ENCODE measurements at places on chromosomes 3 and 15.
A peak's percentile ranks its signal among the peaks of the same experiment; 100 is the strongest.

- no peak for DNase-seq
Measured at GRCh38 chr3:45953536-45953935, 10.3 kb downstream of the CXCR6 start.

DNA sequence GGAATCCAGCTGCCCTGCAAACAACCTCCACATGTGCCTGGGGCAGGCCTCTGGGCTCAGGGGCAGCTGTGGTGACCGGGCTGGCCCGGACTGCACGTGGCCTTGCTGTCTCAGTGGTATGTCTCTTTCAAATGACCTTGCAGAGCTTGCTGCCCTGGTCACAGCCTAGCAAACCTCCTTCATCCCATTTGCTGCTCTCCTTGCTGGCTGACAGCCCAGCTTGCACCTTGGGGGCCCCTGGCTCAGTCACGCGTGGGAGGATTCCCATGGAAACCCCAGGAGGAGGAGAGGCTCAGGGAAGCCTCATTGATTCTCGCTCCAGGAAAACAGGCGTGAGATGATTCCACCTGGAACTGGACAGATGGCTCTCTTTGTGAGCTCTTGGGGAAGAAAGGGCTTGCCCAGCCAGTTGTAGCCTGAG, 5.6 kb downstream of the SPSB4 start:
- DNase-seq: no peak

GRCh38 chr3:128433837-128434165, 32.9 kb downstream of the DNAJB8 start:
- no peak for DNase-seq

DNA sequence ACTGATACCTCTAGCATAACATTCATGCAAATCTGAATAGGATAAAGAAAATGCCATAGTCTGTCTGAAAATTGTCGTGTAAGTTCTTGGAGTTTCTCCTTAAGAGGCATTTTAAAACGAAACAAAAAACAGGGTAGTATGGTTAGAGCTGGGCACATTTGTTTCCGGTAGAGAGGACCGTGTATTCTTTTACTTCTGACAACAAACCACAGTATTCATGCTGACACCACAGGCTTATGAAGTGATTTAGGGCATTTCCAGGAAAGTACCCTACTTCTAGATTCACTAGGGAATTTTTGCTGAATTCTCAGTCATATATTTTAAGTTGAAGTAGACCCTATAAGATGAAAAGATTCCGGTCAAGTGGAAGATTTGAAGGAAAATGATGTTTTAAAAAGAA, 541.3 kb downstream of the UNC13C start:
- DNase-seq: no peak

DNA sequence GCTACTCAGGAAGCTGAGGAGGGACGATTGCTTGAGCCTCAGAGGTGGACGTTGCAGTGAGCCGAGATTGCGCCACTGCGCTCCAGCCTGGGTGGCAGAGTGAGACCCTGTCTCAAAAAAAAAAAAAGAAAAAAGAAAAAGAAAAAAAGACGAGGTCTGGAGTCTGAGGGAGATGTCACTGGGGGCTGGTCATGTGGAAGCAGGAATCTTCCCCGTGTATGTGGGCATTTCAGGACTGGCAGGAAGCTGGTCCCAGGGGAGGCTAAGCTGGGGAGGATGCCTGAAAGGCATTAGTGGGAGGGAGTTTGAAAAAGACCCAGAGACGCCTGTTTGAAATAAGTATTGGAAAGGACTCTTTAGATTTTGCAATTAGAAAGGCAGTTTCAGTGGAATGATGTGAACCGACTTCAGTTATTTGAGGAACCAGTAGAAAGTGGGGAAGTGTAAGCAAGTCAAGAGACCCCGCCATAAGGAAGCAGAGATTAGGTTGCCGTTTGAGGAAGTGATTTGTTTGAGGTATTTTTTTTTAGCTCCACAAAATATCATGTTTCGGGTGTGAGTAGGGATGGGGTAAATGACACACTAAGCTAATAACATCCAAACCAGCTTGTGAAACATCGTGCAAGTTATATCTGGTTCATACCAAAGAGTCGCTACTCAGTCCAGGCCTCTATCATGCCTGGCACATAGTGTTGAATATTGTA, 55.5 kb downstream of the ST6GAL1 start:
- DNase-seq: no peak

DNA sequence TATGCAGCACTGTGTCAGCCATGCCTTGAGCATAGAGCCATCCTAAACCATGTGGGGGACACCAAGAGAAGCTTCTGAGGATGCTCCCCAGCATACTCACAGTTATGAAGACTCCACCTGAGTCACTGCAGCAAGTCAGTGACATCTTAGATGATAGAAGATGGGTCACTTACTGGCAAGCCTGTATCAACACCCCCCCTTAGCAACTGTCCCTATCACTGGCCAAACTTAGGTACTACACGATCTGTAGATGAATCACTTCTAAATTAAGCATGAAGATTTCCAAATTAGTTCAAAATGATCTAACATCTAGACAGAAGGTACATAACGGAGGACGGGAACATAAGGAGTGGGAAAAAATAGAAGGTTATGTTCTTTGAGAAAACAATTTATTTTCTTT, 13.2 kb upstream of the LMCD1 start:
- no peak for DNase-seq

- DNase-seq: no peak
Measured at GRCh38 chr15:78003539-78004008, 73.9 kb downstream of the TBC1D2B start.

DNA sequence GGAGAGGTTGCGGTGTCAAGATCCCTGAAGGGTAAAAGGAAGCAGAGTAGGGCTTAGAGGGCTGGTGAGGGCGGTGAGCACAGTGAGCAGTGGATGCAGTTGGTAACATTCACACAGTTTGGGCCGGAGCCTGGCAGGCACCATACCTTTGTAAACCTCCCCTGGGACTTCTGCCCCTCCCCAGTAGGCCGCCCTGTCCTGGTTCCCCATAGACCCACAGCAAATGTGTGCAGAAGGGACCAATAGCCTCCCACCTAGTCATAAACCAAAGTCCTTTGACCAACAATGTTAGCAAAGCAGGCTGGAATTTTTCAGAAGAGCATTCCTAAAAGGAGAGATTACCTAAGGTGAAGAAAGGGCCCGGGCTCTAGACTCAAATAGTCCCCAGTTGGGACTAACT, 1.7 kb upstream of the PHGR1 start:
- DNase-seq: no peak

GRCh38 chr3:49025005-49025792, 3.3 kb downstream of the NDUFAF3 start:
- DNase-seq: no peak

DNA sequence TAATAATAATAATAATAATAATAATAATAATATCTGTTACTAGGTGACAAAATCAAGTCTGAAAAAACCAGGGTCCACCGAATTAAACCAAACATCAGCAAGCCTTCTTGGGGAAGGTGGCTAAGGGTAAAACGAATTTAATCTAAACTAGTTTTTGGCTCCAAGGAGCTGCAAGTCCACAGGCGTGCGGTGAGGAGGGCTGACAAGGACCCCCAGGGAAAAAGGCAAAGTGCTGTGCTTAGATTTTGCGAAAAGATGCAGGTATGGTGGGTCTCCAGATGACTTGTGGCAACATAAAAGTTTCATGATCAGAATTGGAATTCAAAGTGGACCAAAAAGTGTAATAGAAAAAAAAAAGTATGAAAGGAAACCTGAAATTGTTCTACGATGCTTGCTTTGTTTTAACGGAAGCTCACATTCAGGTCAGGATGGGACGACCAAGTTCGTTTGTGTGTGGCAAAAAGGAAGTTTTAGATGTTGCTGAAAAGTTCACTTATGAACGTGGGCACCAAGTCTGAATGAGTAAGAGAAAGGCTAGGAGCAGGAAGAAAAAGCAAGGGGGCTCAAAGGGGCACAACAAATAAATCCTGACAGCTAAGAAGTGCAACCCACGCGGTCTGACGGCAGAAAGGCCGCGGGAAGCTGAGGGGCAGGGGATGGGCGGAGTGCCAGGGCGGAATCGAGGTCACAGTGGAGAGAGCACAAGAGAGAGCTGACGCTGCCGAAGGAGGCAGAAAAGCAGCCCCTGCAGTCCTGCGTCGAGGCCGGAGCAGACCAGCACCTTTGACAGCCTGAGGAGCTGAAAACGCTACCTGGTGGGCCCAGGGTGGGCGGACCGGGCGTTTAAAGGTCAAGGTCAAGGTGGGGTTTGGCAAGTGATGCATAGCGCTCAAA, 1.1 kb downstream of the WDR82 start:
- DNase-seq: peak; percentile 69

GRCh38 chr3:44989636-44990373, 13.8 kb downstream of the EXOSC7 start:
- DNase-seq: no peak

GRCh38 chr15:100686021-100686724, 83.8 kb downstream of the ASB7 start:
- no peak for DNase-seq

DNA sequence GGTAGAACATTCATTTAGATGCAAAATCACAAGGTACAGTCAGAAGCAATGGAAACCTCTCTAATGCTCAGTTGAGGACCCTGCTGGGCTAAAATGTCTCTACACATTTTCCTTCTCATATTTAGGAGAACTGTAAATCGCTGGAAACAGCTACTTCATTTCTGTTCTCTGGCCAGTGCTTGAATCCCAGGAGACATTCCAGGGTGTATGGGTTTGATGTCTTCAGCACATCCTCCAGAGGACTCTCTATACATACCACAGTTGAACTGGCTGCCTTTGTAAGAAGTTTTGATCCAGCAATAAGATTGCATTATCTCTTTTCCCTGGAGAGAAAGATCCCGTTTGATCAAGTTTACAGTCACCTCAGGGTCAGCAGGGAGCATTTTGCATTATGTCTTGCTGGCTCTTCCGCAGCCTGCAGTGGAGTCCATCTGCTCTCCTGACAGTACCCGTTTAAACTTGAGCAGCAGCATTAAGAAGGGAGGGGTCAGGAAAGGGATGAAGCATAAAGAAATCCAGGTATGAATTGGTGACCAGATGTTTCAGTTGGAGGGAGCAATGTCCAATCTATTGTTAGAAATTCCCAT, 676.0 kb downstream of the EPHA3 start:
- no peak for DNase-seq

DNA sequence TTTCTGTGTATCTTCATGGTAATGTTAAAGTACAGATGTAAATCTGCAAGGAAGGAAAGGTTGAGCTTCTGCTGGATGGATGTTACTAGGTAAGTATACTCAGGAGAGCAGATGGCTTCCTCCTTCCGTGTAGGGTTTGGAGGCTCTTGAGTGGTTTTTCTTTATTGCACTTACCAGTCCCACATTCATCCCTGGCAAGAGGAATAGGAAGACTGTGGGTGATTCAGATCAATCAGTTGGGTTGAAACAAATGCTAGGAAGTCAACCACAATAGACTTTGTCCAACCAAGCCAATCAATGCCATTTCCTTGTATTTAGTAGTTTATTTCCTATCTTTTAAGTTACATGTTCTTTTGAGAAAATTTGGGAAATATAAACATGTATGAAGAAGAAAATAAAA, 26.6 kb downstream of the MYZAP start:
- no peak for DNase-seq

DNA sequence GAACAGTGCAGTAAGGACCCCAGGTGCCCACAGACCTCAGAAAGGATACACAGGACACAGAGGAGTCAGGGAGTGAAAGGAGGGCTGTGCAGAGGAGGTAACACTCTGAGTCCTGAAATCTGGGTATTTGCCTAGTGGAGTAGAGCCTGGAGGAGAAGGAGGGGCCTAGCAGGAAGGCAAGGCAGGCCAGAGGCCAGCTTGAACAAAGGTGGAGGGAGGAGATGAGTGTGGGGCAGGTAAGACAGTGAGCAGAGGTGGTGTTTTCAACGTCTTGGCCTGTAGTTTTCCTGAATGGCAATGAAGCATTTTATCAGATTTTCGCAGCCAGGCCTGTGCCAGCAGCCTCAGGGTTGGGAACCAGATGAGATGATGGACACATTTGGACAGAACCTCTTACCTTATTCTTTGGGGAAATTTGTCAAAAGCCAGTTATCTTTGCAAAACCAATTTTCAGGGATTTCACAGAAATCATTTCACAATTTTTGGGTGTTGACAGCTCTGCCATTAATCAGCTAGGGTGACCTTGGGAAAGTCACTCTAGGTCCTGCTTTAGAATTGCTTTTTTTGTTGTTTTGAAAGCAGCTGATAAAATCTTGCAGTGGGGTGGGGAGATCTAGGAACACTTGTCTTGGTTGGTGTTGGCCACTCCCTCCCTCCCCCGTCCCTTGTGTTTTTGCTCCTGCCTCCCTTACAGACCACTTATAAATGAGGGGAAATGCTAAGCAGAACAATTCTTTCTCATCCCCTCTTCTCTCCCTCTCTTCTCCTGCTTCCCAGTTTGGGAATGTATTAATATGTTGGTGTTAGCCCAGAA, 38.4 kb downstream of the SPSB4 start:
- no peak for DNase-seq

GRCh38 chr15:31291048-31291578, 35.5 kb upstream of the KLF13 start:
- DNase-seq: no peak

DNA sequence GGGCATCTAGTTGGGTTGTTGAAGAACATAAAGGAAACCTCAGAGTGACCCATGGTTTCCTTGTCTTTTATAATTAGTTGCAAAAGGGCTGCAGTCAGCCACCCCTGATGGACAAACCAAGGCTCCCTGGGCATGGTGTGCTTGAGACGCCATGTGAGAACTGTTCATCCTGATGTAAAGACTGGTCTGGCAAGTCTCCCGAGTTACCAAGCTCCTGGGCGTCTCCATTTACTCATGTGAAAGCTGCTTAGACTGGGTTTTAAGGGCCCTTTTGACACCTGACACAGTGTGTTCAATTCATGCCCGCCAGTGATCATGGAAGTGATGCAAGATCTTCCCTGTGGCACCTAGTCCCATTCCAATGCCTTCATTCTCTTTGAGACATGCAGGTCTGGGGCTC, 49.4 kb downstream of the GRK7 start:
- no peak for DNase-seq

DNA sequence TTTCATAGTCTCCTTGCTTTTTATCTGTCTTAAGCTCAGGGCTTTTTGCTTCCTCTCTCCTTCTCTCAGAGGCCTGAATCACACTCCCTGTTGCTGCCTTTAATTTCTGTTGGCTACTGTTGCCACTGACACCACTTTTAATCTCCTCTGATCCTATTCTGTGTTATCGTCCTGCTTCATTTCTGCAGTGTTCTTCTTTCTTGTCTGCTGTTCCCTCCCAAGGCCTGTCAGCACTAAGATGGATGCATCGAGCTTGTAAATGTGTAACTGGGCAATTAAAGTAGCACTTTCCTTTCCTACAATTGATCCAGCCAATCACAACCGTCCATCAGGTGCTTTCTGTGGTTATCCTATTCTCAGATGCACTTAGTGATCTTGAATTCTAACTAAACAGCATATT, 71.3 kb upstream of the VEPH1 start:
- no peak for DNase-seq

- DNase-seq: no peak
Measured at GRCh38 chr3:4748127-4748526, 231.1 kb upstream of the BHLHE40 start.

DNA sequence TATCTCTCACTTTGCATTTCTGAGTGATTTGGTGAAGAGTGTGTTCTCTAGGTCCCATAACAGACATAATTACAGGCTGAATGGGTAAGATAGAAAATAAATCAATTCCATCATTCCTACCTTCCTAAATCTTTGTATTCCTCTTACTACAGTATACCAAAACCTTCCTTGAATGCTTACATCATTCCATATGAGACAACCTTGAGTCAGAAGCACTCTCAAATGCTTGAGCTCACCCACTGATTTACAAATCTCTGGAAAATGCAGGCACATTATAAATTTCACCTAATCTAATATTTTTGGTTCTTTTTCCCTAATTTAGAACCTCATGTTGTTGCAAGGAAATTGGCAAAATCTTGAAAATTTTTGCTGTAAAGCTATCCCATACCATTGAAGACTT, 239.1 kb downstream of the CBLB start:
- DNase-seq: no peak
